ENCODE measurements at places on chromosomes 13 and 19. TPM values are rescaled to one million over a fixed set of nuclear protein-coding genes. Genes with fewer than 3 reads are reported as not detected.

DNA sequence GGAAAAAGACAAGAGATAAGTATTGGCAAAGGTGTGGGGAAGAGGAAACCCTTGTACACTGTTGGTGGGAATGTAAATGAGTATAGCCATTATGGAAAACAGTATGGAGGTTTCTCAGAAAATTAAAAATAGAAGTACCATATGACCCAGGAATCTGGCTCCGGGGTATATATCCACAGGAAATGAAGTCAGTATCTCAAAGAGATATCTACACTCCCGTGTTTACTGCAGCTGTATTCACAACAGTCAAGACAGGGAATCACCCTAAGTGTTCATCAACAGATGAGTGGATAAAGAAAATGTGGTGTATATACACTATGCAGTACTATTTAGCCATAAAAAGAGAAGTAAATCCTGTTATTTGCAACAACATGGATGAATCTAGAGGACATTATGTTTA is 13.5 kb downstream of the KCTD12 start:
- H3K27ac ChIP-seq: no peak overlapping the region
- H3K36me3 ChIP-seq: no peaks in the 10 kb centered on the region
- H3K4me3 ChIP-seq: no peak overlapping the region
- no peaks in the 10 kb centered on the region for H3K27me3 ChIP-seq
- no peak for DNase-seq

GRCh38 chr13:30391956-30392680 is 30.2 kb upstream of the UBE2L5 start:
- H3K4me3 ChIP-seq: no peak overlapping the region
- H3K27me3 ChIP-seq: no peaks in the 10 kb centered on the region
- DNase-seq: no peak
- H3K4me1 ChIP-seq: peaks cover 22% of the 10 kb centered on the region

DNA sequence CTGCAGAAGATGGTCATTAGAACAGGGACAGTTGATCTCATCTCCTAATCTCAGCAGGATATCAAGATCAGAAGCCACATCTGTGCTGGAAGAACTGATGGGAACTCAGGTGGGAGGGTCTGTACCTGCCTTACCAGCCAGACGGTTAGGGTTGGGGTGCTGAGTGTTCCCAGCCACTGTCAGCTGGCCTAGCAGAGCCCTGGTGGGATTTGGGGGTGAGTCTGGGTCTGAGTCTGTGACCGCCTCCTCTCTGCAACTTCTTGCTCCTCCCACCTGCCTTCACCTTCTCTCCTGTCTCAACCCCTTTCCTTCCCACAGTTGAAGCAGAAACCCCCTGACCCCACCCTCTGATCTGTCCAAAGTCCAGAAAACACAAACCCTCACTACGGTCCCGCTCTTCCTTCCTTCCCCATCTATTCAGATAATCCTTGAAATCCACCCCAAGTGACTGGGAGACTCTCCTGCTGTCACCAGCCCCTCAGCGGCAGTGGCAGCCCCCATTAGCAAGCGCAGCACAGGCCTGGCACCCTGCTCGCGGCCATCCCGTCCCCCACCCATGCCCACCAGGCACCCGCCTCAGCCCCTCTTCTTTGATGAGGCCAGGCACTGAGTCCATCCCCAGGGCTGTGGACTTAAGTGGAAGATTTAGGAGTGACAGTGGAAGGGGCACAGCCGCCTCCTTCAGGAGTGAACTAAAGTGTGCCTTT is 91.9 kb upstream of the GPR183 start:
- no peak overlapping the region for H3K27ac ChIP-seq
- no peaks in the 10 kb centered on the region for H3K27me3 ChIP-seq
- H3K4me3 ChIP-seq: no peak overlapping the region
- H3K4me1 ChIP-seq: no peaks in the 10 kb centered on the region
- DNase-seq: no peak

DNA sequence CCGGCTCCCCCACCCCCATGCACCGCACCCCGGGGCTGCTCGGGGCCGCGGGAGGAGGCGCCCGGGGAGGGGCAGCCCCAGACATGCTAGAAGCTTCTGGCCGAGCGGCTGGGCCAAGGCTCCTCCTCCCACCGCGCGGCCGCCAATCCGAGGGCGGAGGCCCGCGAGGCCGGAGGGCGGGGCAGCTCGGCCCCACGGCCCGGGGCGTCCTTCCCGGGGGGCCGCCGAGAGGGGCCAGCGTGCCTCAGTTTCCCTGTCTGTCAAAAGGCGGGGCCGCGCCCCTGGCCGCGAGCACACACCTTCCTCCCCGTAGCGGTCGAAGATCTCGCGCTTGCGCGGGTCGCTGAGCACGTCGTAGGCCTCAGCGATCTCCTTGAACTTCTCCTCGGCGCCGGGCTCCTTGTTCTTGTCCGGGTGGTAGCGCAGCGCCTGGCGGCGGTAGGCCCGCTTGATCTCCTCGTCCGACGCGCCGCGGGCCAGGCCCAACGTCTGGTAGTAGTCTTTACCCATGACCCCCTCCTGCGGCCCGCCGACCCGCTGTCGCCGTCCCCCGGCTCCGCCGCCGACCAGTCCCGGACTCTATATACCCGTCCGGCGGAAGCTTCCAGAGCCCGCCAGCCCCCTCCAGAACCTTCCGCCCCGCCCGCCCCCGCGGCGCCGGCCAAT is at the start of gene DNAJB1:
Gene DNAJB1, minus strand, starts transcription at position 558 of the 666 bp plus-strand sequence. Its CDS starts 48 bp downstream, at position 510.
- no peaks in the 10 kb centered on the region for H3K27me3 ChIP-seq
- peak; percentile 69 for DNase-seq
- peak within 1 kb of the TSS; percentile 97 for H3K27ac ChIP-seq
- peaks cover 35% of the 10 kb centered on the region for H3K36me3 ChIP-seq

GRCh38 chr13:88377852-88378251 is 706.7 kb downstream of the SLITRK5 start:
- H3K27me3 ChIP-seq: no peaks in the 10 kb centered on the region
- no peak for DNase-seq
- H3K4me3 ChIP-seq: no peak overlapping the region
- H3K27ac ChIP-seq: no peak overlapping the region
- H3K36me3 ChIP-seq: no peaks in the 10 kb centered on the region

DNA sequence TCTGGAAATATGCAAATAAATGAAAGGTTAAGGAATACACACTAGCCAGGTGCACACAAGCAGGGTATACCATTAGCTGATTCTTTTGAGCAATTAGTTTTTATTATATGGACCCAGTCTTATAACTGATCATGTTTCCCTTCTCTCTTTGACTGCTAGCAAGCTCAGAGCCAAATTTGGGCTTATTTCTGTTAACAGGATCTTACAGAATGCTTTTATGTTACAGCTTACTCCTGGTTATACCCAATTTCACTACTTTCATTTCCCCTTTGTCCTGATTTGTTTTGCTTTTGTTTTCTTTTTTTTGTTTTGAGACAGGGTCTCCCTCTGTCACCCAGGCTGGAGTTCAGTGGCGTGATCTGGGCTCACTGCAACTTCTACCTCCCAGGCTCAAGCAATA is 12.9 kb upstream of the TPT1 start:
- H3K4me3 ChIP-seq: no peak overlapping the region
- H3K4me1 ChIP-seq: peaks cover 3% of the 10 kb centered on the region
- H3K27ac ChIP-seq: no peak overlapping the region
- H3K36me3 ChIP-seq: peaks cover 27% of the 10 kb centered on the region

- H3K27me3 ChIP-seq: no peaks in the 10 kb centered on the region
- peaks cover 13% of the 10 kb centered on the region for H3K4me1 ChIP-seq
- H3K36me3 ChIP-seq: no peaks in the 10 kb centered on the region
- DNase-seq: no peak
- H3K4me3 ChIP-seq: no peak overlapping the region
- H3K27ac ChIP-seq: no peak overlapping the region
Measured at GRCh38 chr13:95485045-95485517, 67.4 kb upstream of the CLDN10 start.

GRCh38 chr13:37226971-37227370 is 121.5 kb upstream of the CSNK1A1L start:
- no peak overlapping the region for H3K27ac ChIP-seq
- H3K27me3 ChIP-seq: no peaks in the 10 kb centered on the region
- no peaks in the 10 kb centered on the region for H3K36me3 ChIP-seq
- H3K4me3 ChIP-seq: no peak overlapping the region

DNA sequence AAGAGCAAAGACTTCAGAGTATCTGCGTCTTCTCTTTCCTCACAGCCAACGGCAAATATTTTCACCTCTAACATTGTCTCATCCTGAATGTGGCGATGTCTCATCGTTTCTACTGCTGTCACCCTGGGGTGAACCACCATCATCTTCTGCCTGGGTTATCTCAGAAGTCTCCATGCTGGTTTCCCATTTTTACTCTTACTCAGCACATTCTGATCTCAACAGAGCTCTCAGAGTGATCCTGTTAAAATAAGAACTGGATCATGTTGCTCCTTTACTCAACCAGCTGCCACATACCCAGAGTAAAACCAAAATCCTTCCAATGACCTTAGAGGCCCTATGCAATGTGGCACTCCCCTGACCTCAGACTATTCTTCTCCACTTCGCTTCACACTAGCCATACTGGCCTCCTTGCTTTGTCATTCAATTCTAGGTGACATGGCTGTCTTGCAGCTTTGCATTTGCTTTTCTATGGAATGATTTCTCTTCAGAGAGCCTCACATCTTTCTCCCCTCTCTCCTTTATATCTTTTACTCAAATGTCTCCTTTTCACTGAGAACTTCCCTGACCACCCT is 7.8 kb upstream of the OLFM4 start:
- no peaks in the 10 kb centered on the region for H3K36me3 ChIP-seq
- peaks cover 13% of the 10 kb centered on the region for H3K27me3 ChIP-seq
- H3K4me1 ChIP-seq: no peaks in the 10 kb centered on the region
- H3K4me3 ChIP-seq: no peak overlapping the region

DNA sequence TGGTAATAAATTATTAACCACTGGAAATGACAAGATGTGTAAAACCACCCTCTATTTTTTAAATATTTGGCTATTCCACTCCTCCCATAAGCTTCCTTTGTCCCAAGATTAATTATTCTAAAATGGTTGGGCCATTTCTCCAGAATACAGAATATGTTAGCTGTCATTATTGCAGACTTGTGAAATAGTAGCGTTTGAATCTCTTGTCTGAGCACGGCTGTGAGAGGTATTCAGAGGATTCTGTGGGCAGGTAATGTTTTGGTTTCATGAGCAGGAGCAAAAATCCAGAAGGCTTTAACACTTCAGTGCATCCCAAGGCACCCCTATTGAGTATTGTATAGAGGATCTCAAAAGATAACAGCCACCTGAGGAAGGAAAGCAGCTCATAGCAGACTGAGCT is 256.0 kb downstream of the UQCRFS1 start:
- H3K36me3 ChIP-seq: no peaks in the 10 kb centered on the region
- H3K27me3 ChIP-seq: no peaks in the 10 kb centered on the region
- no peak for DNase-seq
- H3K27ac ChIP-seq: no peak overlapping the region

- no peaks in the 10 kb centered on the region for H3K27me3 ChIP-seq
- no peak overlapping the region for H3K27ac ChIP-seq
- no peaks in the 10 kb centered on the region for H3K36me3 ChIP-seq
- H3K4me3 ChIP-seq: no peak overlapping the region
- DNase-seq: no peak
Measured at GRCh38 chr13:101098873-101099272, 317.4 kb downstream of the NALCN start.

The CPAMD8 gene
- 1.3 TPM for polyA plus RNA-seq

The ANKRD27 gene
- 29.0 TPM for polyA plus RNA-seq

The EXOC3L2 gene
- 0.09 TPM for polyA plus RNA-seq

The GGACT gene
- 6.2 TPM for polyA plus RNA-seq
